ENCODE measurements at places on chromosomes 6 and 20.

- DNase-seq: no peak
These were observed 126.1 kb downstream of the TFAP2C start for GRCh38 chr20:56755201-56755600.

DNA sequence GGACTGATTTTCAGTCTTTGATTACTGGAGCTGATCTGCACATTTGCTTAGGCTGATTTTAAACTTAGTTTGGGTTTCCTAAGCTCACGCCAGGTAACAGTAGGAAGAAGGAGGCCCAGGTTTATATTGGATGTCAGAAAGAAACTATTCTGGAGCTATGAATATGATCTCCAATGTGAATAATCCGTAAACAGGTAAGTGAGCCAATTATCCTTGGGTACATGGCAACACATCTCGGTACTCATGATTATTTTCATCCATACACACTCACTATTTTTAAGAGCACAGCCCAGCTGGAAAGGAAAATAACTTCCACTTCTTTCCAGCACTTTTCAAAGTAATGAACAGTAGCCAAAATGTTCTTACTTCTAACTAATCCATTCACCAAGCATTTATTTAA lies 7.0 kb downstream of the ATXN1 start:
- no peak for DNase-seq

DNA sequence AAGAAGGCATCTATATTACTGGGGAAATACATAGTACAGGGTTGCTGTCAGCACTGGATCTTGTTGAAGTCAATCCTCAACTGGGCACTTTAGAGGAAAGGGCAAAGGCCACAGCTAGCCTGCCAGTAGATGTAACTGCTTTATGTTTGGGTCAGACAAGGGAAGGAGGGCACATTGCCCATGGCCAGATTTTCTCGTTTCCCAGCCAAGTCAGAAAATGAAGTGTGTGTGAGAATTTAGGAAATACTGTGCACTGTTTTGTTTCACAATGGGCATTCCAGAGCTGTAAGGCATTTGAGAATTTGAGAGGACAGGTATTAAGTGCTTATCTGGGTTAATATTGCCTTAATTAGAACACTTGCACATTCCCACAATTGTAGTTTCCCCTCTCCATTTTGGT lies 183.9 kb upstream of the MCHR2 start:
- DNase-seq: no peak

DNA sequence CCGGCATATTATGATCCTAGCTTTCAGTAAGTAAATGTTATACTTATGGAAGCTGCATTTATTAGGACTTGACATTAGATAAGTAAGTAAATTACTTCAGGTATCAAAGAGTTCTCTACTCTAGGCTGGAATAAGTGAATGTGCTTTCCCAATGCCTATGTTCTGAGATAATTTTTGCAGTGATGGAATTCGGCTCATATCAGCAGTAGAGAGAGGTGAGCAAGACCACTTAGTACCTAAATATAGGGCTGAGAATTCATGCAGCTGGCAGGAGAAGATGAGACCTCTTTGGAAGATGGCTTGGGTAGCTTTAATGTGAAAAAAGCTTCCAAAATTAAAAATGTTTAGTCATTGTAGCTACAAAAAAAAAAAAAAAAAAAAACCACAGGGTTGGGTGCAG lies 13.3 kb upstream of the BEND3 start:
- no peak for DNase-seq

GRCh38 chr6:158379336-158379735 lies 67.1 kb downstream of the TULP4 start:
- no peak for DNase-seq

- DNase-seq: no peak
These were observed 62.8 kb upstream of the CD93 start for GRCh38 chr20:23148731-23149570.

DNA sequence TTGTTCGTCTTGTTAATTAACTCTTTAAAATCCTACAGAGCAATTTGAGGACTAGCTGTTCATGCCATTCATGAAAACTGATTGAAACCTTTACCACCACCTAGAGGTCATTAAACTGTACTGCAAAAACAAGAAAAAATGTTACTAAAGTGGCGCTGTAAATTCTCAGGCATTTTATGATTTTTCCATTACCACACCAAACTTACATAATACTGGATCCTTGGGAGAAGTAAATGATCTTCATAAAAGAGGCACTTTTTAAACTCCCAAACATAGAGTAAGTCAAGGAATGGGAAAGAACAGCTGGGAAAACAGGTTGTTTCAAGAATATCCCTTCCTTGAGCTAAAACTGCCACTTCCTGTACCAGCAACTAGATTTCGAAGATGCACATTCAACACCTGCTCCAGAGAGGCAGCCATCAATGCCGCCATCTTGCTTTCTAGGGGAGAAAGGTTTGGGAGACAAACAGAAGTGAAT lies 54.3 kb downstream of the MYLIP start:
- peak; percentile 63 for DNase-seq

DNA sequence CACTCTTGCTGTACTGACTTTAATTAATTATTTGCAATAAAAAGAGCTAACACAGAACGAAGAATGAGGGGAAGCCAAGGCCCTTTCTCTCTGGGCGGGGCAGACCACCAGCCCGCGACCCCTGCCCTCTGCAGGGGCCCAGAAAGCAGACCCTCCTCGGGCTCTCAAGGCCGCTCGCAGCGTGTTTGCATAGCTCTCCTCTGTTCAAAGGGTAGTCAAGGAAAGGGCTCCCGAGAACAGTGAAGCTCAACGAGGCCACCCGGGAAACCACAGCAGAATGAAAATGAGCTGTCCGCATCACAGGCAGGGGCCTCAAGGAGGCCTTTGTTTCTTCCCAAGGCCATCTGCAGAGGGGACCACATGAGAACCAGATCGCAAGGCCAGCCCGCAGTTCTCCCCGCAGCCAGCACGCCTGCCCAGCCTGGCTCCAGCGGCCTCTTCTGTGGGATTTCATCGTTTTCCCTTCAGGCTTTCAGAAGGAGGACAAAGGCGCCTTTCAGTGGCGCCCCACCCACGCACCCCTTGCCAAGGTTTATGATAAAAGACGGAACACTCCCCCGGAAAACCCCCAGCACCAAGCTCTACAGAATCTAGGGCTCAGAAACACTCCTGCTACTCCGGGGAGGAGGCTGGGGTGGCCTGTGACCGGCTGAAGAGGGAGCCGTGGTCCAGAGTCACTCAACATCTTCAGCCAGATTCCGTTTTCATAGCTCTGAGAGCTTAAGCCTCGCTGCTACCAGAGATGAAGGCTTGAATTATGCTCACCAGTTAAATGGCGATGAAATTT lies 25.3 kb downstream of the ACSS1 start:
- peak; percentile 70 for DNase-seq

DNA sequence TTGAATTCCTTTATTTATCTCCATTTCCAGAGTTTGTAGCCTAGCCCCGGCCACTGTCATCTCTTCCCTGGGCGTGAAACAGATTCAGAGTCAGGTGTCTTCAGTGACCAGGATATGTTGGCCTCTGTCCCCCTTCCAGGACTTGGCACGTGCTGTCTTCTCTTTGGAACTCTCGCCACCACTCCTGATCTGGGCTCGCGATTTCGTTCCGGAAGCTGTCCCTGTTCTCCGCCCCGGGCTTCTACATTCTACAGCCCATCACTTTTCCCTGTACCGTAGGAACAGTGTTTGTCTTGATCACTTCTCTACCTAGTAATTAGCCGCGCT lies 739 bp downstream of the GSS start:
- no peak for DNase-seq
